EH (cell line): ENCODE measurements at places on chromosomes 6 and 20.

DNA sequence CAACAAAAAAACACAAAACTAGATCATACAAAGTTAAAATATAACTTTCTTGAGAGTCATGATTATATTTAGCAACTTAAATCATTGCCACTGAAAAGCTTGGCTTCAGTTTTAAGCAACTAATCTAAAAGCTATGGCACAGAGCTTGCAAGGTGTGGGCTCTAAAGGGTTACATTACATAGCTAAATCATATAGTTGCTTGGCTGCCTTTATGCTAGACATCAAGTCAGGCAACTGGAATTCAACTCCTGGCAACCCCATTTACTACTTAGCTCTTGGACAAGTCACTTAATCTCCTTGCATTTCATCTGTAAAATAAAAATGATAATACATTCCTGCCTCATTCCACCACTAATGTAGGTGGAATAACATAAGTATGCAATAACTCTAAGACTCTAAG is 40.9 kb upstream of the GCM1 start:
- DNase-seq = peak; percentile 43

- DNase-seq = no peak
Observed at GRCh38 chr6:10163203-10163962, 251.5 kb downstream of the TFAP2A start.

- peak; percentile 99 for DNase-seq
Observed at GRCh38 chr6:148509800-148510581, 167.4 kb downstream of the SASH1 start.

DNA sequence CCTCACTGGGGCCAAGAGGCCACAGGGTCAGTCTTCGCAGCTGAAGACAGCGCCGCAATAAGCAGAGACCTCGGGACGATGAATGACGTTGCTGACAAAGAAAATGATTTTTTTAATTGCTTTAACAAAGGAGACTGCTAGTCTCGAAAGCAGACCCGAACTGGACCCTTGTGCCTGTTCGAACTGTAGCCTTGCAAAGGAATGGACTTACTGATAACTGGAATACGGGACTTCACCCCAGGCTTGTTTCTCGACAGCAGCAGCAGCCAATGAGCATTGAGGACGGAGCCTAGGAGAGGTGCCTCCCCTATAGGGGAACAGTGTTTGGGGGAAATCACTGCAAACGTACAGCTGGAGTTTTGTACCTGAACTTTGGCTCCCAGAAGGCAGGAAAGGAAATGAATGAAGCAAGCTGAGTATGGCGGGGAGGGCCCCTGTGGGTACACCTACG is 1.3 kb upstream of the TAF4 start:
- peak; percentile 22 for DNase-seq

GRCh38 chr20:56637576-56637975 is 8.5 kb downstream of the TFAP2C start:
- DNase-seq = no peak

DNA sequence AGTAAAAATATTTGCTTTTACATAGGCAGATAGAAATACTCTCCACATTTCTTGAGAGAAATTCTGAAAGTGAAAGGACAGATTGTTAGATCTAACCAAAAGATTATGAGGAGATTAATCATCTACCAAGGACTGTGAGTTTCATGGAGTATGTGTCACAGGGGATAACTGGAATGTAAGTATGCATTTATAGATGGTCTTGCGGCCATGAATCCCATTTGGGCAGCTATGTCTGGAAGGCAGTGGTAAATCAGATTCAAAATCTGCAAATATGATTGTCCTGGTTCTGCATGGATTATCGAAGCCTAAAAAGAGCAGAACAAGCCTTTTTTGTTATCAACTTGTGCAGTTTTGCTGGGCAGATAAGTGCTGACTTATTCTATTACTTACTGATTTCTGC is 293.8 kb downstream of the RFPL4B start:
- DNase-seq = peak; percentile 93

GRCh38 chr6:11917951-11918738 is 94.0 kb upstream of the HIVEP1 start:
- DNase-seq = peak; percentile 89

DNA sequence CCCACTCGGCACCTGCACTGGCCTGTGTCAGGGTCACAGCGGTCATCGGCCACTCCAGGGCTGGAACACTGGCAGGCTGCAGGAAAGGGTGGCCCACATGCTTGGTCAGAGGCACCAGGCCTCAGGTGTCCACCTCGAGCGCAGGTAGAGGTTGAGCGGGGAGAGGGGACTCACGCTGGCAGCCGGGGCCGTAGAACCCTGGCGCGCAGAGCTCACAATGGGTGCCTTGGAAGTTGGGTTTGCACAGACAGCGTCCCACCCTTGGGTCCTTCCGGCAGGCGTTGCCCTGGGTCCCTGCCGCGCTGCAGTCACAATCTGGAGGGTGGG is 28.9 kb downstream of the LAMA5 start:
- DNase-seq = no peak

DNA sequence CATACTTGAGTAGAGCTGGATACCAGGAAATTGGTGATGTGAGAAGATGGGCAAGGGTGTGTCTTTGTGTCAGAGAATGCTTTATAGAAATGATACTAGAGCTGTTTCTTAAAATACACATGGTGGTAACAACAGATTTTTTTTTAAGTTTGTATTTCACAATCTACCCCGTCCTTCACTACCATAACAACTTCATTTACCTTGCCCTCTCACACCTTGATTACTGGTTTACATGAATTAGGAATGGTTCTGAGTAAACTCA is 45.4 kb downstream of the RARS2 start:
- no peak for DNase-seq

- DNase-seq = peak; percentile 4
Observed at GRCh38 chr6:136611133-136611532, 60.9 kb upstream of the MAP7 start.

- DNase-seq = no peak
Observed at GRCh38 chr20:43838703-43839060, 76.0 kb upstream of the TOX2 start.

DNA sequence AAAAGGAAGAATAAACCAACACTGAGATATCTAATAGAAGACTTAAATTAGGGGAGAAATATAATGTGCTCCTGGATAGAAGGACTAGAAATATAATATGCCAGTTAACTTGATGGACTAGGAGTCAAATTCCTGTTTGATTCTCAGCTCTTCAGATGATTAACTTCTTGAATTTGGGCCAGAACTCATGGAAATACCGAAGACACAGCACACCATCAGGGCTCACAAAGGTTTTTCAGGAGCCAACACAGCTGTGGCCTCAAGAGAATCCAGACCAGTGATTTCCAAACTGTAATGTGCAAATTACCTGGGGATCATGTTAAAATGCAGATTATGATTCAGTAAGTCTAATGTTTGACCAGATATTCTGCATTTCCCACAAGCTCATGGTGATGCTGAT is 33.8 kb upstream of the LRRC1 start:
- peak; percentile 24 for DNase-seq

GRCh38 chr20:46666818-46667515 is 15.7 kb upstream of the SLC13A3 start:
- no peak for DNase-seq

DNA sequence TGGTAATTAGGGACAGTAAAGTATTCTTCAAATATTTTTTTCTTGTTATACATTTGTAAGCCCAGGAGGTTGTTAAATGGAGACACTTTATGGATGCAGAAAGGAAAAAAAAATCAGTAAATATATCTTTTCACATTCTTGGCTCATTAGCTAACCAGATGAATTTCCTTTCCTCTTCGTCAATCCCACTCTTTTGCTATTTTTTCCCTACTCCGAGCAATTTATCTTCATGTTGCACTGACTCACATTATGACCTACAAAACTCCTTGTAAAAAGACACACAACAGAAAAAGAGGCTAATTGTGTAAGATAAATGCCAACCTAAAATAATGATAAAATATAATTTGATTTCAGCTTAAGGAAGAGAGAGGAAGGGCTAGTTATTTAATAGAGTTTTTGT is 472.9 kb upstream of the ZNF337 start:
- peak; percentile 81 for DNase-seq

GRCh38 chr6:121491576-121491975 is 56.1 kb downstream of the GJA1 start:
- DNase-seq = no peak

- no peak for DNase-seq
Observed at GRCh38 chr6:49982046-49982445, 12.6 kb upstream of the DEFB113 start.

DNA sequence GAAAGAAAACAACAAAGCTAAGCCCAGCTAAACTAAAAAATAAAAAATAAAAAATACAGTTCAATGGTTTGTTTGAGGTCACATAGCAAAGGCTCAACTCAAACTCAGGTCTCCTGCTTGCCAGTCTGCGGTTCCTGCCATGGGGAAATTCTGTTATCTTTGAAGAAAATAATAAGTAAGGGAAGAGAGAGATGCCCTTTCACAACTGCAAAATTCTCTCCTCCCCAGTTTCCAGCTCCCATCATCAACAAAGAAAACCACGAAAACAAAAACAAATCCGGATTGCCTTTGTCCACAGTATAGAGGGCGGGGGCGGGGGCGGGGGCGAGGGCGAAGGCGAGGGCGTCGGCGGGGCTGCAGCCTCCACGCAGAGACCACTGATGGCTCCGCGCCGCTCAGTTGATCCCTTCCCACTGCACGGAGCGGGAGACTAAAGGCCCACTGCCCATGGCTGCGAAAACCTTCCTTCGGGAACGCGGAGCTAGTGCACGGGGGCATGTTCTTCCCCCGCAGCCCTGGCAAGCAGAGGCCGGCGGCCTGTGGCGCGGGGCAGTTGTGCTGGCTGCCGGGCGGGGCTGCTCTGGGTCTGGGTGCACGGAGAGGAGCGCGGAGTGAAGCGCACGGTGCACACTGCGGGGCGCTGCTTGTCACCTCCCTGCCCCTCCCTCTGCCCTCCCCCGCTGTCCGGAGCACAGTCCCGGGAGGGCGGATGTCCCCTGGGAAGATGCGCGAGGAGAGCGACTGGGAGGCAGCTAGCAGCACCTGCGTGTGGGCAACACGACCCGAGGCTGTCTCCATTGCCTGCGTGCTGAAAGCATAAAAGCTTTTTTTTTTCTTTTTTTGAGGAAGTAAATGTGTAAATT is 54.1 kb upstream of the TPD52L1 start:
- peak; percentile 77 for DNase-seq

DNA sequence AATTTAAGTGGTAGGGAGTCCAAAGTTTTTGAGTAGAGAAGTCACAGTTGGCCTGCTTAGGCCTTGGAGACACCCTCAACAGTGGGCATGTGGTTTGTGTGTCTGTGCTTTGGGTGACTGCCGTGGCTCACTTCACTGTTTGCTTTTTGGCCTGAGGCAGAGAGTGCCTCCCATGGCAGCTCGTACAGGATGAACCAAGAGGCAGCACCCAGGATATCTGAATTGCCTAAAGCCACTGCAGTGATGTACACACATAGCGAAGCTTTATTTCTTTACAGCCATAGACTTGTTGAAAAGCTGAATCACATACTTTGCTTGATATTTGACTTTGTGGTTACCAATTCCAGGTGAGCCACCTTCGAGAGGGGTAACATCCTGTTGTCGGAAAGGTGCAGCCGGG is 21.6 kb downstream of the RREB1 start:
- DNase-seq = no peak

DNA sequence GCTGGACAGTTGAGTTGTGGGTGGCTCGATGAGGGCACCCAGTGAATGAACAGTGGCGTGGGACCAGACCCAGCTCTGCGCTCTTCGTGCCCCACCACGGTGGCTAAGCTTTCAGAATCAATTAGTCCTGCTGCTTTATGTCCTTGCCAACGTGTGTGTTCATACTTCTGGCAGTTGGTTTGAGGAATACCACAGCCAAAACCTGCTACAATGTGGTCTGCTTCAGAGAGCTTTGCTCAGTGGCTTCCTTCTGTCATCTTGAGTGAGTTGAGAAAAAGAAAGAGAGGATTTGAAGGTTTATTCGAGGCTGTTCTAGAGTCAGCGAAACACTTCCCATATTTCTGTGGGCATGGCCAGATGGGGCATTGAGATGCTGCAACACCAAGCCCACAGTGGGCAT is 39.5 kb upstream of the SLC22A2 start:
- no peak for DNase-seq

DNA sequence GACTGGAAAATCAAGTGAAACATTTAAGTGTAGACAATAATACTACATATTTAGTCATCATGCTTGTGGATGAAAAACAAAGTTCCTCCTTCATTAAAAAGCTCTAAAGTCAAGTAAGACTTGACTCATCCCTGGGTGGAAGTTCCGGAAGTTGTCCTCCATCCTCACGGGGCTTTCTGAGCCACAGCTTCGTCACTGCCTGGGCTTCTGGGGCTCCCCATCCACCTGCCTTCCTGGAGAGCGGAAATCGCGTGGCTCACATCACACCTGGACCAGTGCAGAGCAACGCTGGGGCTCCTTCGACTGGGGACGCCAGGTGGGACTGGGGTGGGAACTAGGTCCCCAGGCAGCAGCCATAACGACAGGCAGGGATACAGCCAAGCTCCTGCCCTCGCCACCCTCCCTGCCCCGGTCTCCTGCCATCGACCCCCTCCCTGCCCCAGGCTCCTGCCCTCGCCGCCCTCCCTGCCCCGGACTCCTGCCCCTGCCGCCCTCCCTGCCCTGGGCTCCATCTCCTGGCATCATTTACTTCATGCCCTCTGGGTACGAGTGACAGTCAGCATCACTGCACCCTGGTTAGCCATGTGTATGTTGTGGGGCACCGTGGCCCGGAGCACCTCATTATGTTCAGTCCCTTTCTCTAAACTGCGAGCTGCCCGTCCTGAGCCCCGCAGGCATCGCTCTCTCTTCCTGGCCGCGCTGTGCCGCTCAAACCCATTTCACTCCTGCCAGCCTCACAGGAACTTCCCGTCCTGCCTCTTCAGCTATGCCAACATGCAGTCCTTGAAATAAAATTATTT is 12.9 kb downstream of the THBS2 start:
- peak; percentile 38 for DNase-seq

- no peak for DNase-seq
Observed at GRCh38 chr6:9938801-9939200, 476.1 kb downstream of the TFAP2A start.

- no peak for DNase-seq
Observed at GRCh38 chr20:6407163-6407562, 284.3 kb upstream of the FERMT1 start.

- no peak for DNase-seq
Observed at GRCh38 chr6:137407816-137408215, 86.4 kb downstream of the OLIG3 start.

DNA sequence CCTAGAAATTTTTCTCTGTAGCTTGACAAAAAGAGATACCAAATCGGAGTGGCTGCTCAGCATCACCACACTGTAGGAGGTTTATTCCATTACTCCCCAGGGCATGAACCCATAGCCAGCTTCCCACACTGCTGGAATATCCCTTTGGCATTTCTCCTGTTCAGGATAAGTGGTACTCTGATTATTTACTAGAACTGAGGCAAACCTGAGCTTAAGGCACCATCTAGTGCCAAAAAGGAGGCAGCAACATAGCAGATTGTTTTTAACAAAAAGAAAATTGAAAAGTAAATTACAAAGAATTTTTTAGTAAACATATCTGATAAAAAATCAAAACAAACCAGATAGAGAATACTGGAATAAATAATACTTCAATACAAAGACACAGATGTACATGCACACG is 181.7 kb downstream of the WDR27 start:
- peak; percentile 72 for DNase-seq
